Spleen (tissue), 13 donors: ENCODE measurements at places on chromosomes 11 and 22. TPM values are rescaled to one million over a fixed set of nuclear protein-coding genes. Genes with fewer than 3 reads are reported as not detected.

GRCh38 chr22:39520226-39521105, at the start of gene ATF4:
Gene ATF4 (plus strand): TSS chr22:39520562. CDS start chr22:39521446, 884 bp downstream.
- H3K27me3 ChIP-seq = no peaks in the 10 kb centered on the region
- H3K27ac ChIP-seq = peak within 1 kb of the TSS; percentile 99
- peak; percentile 96 for DNase-seq
- peak within 1 kb of the TSS; percentile 100 for H3K4me3 ChIP-seq

DNA sequence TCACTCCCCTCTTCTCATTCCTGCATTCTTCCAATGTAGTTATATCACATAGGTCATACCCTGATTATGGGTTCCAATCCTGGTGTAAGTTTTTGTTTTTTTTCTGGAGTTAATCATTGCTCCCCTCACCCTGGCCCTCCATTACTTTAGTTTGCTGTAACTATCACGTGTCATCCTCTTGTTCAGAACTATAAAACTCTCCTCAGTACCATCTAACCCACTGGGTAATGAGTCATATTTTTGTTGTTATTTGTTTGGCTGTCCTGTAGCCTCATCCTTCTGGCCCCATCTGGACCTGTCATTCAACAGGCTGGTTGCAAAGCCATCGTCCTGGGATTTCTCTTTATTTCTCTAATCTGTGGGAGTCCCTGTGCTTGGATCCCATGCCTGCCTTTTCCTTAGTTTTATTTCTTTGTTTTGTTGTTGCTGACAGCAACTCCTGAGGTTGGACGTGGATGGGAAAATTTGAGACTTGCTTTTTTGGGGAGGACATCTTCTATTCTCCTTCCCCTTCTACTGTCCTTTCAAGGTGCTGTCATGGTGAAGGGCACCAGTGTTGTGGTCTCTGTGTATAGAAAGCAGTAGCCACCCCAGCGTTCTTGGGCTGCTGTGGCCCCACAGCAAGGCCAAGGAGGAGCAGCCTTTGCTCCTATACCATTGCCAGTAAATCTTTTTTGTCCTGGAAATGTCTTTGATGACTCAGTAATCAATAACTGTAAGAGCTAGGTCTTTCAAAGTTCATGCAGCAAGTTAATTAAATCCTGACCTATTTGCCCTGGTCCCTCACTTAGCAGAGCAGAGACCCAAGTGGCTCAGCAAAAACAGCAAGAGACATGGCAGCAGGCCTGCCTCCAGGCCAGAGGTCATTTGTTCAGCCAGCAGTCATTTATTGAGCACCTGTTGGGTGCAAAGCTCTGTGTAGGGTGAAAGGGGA, 82.5 kb downstream of the C22orf31 start:
- no peak for DNase-seq
- H3K36me3 ChIP-seq = no peaks in the 10 kb centered on the region
- no peak overlapping the region for H3K27ac ChIP-seq
- no peaks in the 10 kb centered on the region for H3K4me1 ChIP-seq

DNA sequence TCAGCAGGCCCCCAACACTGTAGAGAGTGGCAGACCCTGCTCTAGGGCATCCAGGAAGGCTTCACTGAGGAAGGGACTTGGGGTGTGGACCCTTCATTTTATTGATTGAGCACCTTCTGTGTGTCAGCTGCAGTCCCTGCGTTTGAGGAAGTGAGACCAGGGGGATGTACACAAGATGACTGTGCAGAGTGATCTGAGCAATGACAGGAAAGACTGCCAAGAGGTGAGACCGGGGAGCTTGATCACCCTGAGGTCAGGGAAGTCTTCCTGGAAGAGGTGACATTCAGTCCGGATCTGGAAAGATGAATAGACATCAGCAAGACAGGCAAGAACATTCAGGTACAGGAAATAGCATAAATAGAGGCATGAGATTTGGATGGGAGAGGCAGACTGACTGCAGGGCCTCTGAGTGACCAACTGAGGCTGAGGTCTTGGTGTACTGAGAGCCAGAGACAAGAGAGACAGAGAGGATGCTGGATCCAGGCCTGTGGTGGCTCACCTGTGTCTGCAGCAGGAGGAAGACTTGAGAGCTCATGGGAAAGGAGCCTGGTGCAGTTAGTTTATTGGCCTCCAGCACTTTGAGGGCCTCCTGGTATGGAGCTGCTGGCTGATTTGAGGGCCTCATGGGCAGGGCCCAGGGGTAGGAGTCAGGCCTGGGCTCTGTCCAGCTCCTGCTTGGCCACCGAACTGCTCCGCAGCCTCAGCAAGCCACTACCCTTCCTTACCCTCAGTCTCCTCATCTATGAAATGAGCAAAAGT, 5.2 kb downstream of the DGAT2 start:
- H3K27me3 ChIP-seq = peaks cover 7% of the 10 kb centered on the region
- no peak overlapping the region for H3K4me3 ChIP-seq
- no peak overlapping the region for H3K27ac ChIP-seq
- H3K4me1 ChIP-seq = peaks cover 11% of the 10 kb centered on the region
- H3K36me3 ChIP-seq = no peaks in the 10 kb centered on the region
- peak; percentile 81 for DNase-seq

- H3K27me3 ChIP-seq = no peaks in the 10 kb centered on the region
- no peak overlapping the region for H3K27ac ChIP-seq
- no peaks in the 10 kb centered on the region for H3K36me3 ChIP-seq
Observed at GRCh38 chr11:126886636-126887035, 113.9 kb downstream of the KIRREL3 start.

DNA sequence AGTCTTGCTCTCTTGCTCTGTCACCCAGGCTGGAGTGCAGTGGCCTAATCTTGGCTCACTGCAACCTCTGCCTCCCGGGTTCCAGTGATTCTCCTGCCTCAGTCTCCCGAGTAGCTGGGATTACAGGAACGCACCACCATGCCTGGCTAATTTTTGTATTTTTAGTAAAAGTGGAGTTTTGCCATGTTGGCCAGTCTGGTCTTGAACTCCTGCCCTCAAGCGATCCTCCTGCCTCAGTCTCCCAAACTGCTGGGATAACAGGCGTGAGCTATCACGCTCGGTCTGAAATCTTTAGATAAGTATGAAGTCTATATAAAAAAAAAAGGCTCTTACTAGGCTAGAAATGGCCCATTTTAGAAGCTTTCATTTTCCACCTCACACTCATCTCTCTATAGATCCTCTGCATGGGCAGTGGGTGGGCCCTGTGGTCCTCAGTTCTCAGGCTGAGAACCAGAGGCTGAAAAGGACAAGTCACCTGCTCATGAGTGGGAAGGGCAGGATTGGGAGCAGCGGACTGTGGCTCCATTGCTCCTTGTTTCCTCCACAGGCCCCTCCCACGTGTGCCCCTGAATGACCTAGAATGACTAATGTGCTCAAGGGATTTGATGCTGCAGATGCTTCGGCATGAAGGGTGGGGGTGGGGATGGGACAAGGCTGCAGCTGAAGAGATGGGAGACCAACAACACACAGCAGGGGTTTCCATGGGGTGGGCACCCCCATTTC, 19.8 kb upstream of the PRAME start:
- no peak overlapping the region for H3K4me3 ChIP-seq
- H3K27ac ChIP-seq = no peak overlapping the region
- no peaks in the 10 kb centered on the region for H3K36me3 ChIP-seq
- DNase-seq = no peak
- no peaks in the 10 kb centered on the region for H3K4me1 ChIP-seq

GRCh38 chr11:25396847-25397246, 900.0 kb downstream of the LUZP2 start:
- no peaks in the 10 kb centered on the region for H3K36me3 ChIP-seq
- no peak overlapping the region for H3K4me3 ChIP-seq
- H3K27me3 ChIP-seq = no peaks in the 10 kb centered on the region
- DNase-seq = no peak
- no peaks in the 10 kb centered on the region for H3K4me1 ChIP-seq
- no peak overlapping the region for H3K27ac ChIP-seq

- no peak for DNase-seq
- H3K27ac ChIP-seq = peak overlapping the region; percentile 90
- peaks cover 79% of the 10 kb centered on the region for H3K4me1 ChIP-seq
- H3K36me3 ChIP-seq = peaks cover 10% of the 10 kb centered on the region
- peaks cover 5% of the 10 kb centered on the region for H3K27me3 ChIP-seq
Observed at GRCh38 chr11:65563601-65564000, 5.4 kb upstream of the LTBP3 start.

DNA sequence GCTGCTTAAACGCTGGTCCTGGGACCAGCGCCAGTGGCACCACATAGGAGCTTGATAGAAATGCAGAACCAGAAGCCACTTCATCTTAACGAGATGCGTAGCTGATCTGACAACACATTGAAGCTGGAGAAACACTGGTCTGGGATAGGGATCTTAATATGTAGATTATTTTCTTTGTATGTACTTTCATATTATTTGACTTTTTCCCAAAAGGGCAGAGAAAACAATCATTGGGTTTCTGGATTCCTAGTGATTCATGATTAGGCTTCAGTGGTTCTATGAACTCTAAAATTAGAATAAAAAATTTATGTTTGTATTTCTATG, 12.3 kb downstream of the MPEG1 start:
- H3K36me3 ChIP-seq = peaks cover 56% of the 10 kb centered on the region
- H3K27me3 ChIP-seq = no peaks in the 10 kb centered on the region
- H3K4me1 ChIP-seq = peaks cover 26% of the 10 kb centered on the region
- no peak for DNase-seq
- H3K27ac ChIP-seq = no peak overlapping the region

- H3K27me3 ChIP-seq = peaks cover 14% of the 10 kb centered on the region
- H3K36me3 ChIP-seq = no peaks in the 10 kb centered on the region
- H3K4me1 ChIP-seq = peaks cover 10% of the 10 kb centered on the region
- DNase-seq = no peak
Observed at GRCh38 chr22:44745853-44746789, 6.3 kb upstream of the ARHGAP8 start.

DNA sequence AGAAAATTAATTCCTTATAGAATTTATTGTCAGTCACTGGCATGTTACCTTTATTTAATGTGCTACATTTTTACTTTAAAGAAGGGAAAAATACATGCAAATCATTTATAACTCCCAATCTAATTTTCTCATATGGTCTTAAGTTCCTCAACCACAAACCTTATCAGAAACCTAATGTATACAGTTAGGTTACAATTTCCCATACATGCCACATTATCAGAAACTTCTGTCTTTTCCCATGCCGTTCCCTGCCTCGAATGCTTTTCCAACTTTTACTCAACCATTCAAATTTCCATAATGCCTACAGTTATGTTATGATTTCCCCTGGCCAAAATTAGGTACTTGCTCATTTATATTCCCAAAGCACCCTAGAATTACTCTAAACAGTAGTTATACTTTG, 13.5 kb downstream of the RSF1 start:
- H3K36me3 ChIP-seq = no peaks in the 10 kb centered on the region
- H3K27ac ChIP-seq = no peak overlapping the region
- no peaks in the 10 kb centered on the region for H3K27me3 ChIP-seq

DNA sequence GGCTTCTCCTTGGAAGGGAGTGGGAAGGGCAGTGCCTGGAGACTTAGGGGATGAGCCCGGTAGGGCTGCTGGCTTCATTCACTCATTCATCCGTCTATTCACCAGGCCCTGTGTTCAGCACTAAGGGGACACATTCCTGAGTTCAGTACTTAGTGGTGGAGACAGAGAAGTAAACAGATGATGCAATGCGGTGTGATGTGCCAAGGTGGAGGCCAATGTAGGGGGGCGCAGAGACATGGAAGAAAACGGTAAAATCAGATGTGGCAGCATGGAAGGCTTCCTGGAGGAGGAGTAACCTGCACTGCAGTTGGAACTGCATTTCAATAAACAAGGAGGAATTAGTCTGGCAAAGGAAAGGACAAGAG, 21.3 kb downstream of the GRIK4 start:
- no peak for DNase-seq
- no peaks in the 10 kb centered on the region for H3K36me3 ChIP-seq
- no peaks in the 10 kb centered on the region for H3K4me1 ChIP-seq
- H3K27ac ChIP-seq = no peak overlapping the region
- H3K27me3 ChIP-seq = peaks cover 17% of the 10 kb centered on the region

GRCh38 chr11:17257196-17257595, 19.3 kb upstream of the NUCB2 start:
- H3K4me3 ChIP-seq = no peak overlapping the region
- H3K36me3 ChIP-seq = no peaks in the 10 kb centered on the region
- peak overlapping the region; percentile 76 for H3K27ac ChIP-seq

DNA sequence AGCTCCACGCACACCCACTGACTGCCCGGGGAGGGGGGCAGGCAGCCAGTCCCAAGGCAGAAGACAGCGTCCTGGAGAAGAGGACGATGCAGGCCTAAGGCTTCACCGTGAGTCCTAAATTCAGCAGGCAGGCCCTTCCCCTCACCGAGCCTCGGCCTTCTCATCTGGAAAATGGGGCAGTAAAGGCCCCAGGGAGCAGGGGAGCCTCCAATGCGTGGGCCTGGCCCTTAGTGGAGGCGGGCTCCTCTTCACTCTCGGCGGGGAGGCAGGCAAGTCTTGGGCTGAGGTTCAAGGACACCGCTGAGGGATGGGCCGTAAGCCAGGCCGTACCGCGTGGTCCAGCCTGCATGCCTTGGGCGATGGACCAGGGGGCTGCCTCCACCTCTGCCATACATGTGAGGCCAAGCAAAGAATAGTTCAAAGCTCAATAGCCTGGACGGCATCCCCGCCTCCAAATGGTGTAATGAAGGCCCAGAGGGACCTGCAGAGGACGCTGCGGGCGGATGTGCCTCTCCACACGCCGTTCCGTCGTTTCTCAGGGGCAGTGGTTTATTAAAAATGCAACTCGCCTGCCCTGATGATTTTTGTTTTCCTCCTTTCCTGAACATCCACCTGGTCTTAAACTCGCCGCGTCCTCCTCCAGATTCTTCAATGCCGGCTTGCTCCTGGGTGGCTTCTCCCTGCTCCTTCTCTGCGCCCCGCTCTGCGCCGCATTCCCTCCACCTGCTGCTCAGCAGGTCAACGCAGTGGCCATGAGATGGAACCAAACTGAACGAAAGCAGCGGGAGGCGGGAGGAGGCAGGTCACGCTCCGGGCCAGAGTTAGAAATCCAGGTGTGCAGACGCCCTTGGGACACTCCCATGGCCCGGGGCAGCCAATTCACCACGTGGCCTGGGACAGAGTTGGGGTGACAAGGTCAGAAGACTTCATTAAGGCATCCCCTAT, 627.8 kb downstream of the TBC1D22A start:
- H3K27ac ChIP-seq = no peak overlapping the region
- no peaks in the 10 kb centered on the region for H3K4me1 ChIP-seq
- DNase-seq = peak; percentile 56
- no peaks in the 10 kb centered on the region for H3K36me3 ChIP-seq
- H3K27me3 ChIP-seq = no peaks in the 10 kb centered on the region

GRCh38 chr11:133266986-133267385, 265.3 kb downstream of the OPCML start:
- no peak overlapping the region for H3K27ac ChIP-seq
- no peak for DNase-seq
- no peaks in the 10 kb centered on the region for H3K4me1 ChIP-seq
- H3K36me3 ChIP-seq = no peaks in the 10 kb centered on the region
- H3K27me3 ChIP-seq = no peaks in the 10 kb centered on the region

Gene OR51B2
- total RNA-seq = not detected

Gene MRGPRE
- not detected for total RNA-seq

Gene TMEM218
- 20.0 TPM for total RNA-seq

Gene SPON1
- total RNA-seq = 26.6 TPM

Gene MRE11
- total RNA-seq = 32.1 TPM

Gene ARHGAP32
- 10.0 TPM for total RNA-seq

Gene PRG3
- total RNA-seq = 1.7 TPM

Gene PHOX2A
- total RNA-seq = not detected

Gene PATE4
- not detected for total RNA-seq

Gene TMEM86A
- 17.0 TPM for total RNA-seq

Gene ZNF74
- 11.7 TPM for total RNA-seq

Gene DNHD1
- 40.7 TPM for total RNA-seq
